ENCODE measurements at places on chromosomes 7 and 10.
A peak's percentile ranks its signal among the peaks of the same experiment; 100 is the strongest.

GRCh38 chr10:89702121-89702480, 711 bp downstream of the KIF20B start:
- no peak for DNase-seq

- DNase-seq: no peak
Measured at GRCh38 chr7:50327443-50327842, 22.9 kb downstream of the IKZF1 start.

- no peak for DNase-seq
Measured at GRCh38 chr10:81873932-81874816, 820 bp upstream of the NRG3 start.

- no peak for DNase-seq
Measured at GRCh38 chr7:158789842-158790241, 39.5 kb downstream of the ESYT2 start.

GRCh38 chr7:24905996-24906770, 73.8 kb downstream of the OSBPL3 start:
- DNase-seq: no peak

GRCh38 chr10:100518761-100519241, 860 bp downstream of the SEC31B start:
- peak; percentile 47 for DNase-seq

GRCh38 chr7:27213433-27214238, 13.7 kb upstream of the HOXA13 start:
- no peak for DNase-seq

DNA sequence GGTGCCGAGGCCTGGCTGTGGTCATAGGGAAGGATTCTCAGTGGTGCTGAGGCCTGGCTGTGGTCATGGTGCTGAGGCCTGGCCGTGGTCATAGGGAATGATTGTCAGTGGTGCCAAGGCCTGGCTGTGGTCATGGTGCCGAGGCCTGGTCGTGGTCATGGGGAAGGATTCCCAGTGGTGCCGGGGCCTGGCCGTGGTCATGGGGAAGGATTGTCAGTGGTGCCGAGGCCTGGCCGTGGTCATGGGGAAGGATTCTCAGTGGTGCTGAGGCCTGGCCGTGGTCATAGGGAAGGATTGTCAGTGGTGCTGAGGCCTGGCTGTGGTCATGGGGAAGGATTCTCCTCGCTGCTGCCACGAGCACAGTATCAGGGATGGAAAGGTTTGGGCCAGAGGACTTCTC, 327.3 kb downstream of the ADARB2 start:
- DNase-seq: no peak

DNA sequence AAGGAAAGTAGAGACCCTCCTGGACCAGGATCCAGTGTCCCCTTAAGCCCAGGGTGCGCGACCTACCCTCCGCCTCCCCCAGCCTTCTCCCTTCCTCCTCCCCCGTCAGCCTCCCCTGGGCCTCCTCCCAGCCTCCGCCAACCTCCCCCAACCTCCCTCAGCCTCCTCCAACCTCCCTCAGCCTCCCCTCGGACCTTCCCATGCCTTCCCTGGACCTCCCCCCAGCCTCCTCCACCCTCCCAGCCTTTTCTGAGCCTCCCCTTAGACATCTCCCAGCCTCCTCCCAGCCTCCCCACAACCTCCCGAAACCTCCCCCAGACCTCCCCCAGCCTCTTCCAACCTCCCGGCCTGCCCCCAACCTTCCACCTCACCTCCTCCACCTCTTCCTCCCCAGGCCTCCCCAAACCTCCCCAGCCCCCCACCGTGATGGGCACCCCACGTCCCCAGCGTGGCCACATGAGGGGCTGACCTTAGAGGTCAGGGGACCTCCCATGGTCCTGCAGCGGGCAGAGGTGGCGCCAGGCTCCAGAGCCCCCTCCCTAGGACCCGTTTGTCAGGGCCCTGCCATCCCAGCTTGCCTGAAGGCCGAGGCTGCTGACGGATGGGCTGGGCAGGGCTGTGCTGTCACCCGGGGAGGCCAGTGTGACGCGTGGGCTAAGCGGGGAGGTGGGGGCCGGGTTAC, 18.8 kb downstream of the FAM20C start:
- no peak for DNase-seq

- DNase-seq: no peak
Measured at GRCh38 chr10:102791754-102792395, 45.3 kb downstream of the CYP17A1 start.

DNA sequence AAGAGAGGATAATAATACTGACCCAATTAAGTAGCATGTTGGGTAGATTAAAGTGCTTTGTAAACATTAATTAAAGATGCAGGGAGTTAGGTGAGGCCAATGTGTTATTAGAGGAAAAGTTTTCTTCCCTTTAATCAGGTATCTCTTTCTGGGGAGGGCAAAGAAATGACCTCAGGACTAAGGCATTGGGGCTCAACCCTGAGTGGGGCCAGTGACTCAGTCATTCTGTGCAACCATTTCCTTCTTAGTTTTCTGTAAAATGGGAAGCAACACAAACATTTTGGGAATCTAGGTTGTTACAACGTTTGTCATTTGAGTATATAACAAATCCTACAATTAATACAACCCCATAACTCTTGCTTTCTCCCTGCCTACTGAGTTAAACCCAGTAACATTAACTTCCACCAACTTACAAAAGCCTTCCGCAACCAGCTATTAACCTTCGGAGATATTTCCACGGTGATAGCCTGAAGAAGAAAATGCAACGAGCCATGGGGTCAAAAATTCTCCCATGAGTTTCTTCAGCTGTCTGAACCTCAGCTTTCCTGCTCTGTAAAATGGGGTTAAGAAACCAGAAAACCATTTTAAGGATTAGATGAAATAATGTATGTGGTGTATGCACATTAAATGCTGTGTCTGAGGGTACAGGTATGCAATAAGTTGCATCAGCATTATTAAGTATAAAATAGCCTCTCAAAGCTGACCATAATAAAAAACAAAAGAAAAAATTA, 965 bp upstream of the PROSER2 start:
- no peak for DNase-seq

DNA sequence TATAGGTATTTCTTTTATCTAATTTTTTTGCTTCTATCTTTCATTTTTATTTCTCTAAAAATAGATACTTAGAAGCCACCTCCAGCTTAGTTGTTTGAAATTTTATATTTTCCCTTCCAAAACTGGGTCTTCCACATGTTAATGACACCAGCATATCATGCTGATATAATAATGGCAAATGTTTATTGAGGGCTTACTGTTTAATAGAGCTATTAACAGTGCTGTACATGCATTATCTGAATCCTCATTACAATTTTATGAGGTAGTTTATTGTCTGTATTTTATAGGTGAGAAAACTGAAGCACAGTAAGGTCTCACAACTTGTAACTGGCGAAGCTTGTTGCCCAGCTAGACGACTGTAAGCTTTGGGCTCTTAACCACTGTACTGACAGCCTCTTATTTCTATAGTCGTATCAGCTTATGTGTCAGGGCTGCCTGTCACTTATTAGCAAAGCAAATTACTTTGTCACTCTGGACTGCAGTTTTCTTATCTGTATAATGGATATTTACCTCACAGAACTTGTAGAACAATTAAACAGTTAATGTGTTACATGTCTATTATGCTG, 51.2 kb downstream of the ANKIB1 start:
- DNase-seq: no peak

DNA sequence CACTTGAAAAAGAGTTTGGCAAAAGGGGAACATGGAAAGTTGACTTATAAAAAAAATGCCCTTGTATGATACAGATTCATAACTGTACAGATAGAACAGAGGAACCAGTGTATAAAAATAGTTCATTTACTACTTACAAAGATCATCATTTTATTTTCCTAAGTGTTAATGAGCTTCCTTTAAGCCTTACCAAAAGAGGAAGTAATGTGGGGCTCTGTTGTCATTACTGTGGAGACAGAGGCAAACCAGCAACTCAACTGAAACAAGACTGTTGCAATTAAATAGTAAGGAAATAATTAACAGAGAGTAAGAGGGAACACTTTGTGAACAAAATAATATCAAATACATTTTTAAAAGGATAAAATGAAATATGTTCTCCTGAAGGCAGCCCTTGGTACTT, 526.2 kb upstream of the ADARB2 start:
- no peak for DNase-seq

DNA sequence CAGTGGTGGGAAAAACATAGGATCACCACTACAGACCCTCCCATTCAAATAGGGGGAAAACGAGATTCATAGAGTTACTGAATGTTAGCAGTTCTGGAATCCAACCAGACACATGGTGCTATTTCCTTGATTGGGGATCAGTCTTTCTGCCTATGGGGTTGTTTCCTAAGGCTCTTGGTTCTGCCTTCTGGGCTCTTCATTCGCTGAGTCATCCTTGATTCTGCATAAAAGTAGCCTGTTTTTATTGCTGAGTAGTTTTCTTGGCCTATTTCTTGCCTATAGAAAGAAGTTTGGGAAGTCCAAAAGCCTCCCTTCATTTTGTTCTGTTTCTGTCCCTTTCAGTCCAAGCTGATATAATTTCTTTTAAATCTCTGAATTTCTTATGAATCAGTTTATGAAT, 99.3 kb upstream of the OIT3 start:
- DNase-seq: no peak

DNA sequence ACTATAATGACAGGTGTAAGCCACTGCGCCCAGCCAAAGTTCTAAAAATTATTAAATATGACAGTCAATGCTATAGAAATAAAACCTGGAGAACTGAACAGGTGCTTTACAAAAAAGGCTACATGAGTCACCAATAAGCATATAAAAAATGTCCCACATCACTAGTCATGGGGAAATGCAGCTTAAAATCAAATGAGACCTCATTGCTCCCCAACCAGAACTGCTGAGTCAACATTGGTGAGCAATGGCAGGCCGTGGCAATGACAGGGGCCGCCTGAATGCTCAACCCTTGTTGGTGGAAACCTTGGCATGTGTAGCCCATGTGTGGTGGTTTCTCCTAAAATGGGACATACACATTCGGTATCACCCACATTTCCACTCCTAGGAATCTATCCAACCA, 352.3 kb upstream of the KLF6 start:
- DNase-seq: no peak

DNA sequence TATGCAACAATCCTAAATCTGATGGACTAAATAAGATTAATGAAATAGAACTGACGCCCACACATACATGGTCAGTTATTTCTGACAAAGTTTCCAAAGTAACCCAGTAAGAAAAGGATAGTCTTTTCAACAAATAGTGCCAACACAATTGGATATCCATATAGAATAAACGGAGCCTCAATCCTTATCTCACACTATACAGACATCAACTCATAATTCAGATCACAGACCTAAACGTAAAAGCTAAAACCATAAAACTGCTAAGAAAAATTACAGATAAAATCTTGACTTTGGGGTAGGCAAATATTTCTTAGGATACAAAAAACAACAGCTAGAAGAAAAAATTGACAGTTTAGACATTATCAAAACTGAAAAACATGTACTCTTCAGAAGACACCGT, 8.5 kb downstream of the CACUL1 start:
- no peak for DNase-seq
